ENCODE measurements at places on chromosomes 2 and 18.
A peak's percentile ranks its signal among the peaks of the same experiment; 100 is the strongest.

- no peak for DNase-seq
Measured at GRCh38 chr18:74590671-74591070, 7.0 kb upstream of the ZNF407 start.

GRCh38 chr2:70380621-70381020 lies 78.8 kb upstream of the FAM136A start:
- no peak for DNase-seq

GRCh38 chr18:23885750-23886149 lies 128.8 kb upstream of the TTC39C start:
- DNase-seq: no peak

DNA sequence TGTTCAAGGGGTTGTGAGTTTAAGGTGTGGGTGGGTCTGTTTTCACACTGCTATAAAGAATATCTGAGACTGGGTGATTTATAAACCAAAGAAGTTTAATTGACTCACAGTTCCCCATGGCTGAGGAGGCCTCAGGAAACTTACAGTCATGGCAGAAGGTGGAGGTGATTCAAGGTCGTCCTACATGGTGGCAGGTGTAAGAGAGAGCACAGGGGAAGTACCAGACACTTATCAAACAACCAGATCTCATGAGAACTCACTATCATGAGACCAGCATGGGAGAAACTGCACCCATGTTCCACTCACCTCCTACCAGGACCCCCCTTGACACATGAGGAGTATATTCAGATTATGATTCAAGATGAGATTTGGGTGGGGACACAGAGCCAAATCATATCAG lies 38.0 kb downstream of the RHBDD1 start:
- DNase-seq: no peak

GRCh38 chr2:11941201-11942177 lies 195.1 kb downstream of the LPIN1 start:
- no peak for DNase-seq

- no peak for DNase-seq
Measured at GRCh38 chr2:216727346-216728122, 32.2 kb upstream of the IGFBP5 start.

DNA sequence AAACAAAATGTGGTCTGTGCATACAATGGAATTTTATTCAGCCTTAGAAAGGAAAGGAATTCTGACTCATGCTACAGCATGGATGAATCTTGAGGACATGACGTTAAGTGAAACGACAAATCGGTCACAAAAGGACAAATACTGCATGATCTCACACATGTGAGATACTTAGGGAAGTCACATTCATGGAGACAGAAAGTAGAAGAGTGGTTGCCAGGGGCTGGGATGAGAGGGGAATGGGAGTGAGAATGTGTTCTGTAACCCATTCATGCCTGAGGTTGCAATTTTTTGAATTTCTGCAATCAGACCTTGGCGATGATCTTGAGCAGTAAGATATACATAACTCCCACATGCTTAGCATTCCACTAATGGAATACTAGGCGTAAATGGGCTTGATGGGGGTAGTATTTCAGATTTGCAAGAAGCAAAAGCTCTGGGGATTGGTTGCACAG lies 22.0 kb downstream of the FHL2 start:
- no peak for DNase-seq

DNA sequence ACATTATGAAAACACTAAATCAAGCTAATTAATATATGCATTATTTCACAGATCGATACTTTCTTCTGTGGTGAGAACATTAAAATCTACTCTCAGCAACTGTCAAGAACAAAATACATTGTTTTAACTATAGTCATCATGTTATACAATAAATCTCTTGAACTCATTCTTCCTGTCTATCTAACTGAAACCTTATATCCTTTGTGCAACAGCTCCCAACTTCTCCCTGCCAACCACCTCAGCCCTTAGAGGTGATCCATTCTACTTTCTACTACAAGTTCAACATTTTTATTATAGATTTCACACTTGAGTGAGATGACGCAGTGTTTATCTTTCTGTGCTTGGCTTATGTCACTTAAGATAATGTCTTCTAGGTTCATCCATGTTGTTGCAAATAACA lies 535.2 kb upstream of the CRIM1 start:
- no peak for DNase-seq

DNA sequence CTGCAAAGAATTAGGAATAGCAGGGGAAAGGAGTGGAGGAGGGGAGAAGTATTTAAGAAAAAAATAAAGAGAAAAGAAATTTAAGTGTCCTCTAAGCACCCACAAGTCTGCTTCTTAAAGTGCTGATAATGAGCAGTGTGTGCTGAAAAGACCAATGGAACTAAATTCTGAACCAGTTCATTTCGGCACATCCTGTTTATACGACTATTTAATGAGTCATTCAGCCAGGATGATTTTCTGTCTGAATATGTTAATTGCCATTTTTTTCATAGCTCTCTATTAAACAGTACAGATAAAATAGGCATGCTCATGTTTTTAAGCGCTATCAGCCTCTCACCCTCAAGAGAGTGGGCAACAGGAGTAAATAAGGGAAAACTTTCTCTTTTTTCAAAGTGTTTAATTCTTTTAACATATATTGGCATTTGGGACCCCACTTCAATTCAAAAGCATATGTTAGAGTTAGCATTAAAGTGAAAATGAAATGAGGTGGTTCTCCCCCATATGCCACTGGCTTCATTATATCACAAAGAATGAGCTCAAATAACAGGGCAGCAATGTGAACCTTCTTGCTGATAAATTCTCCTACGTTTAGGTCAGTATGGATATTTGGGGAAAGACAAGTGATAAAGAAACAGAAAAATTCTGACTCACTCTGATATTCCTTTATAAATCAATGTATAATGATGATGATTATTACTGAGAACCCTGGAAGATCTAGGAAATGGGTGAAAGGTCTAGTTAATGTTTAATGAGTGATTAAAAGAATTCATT lies 87.5 kb downstream of the TCF4 start:
- DNase-seq: no peak

DNA sequence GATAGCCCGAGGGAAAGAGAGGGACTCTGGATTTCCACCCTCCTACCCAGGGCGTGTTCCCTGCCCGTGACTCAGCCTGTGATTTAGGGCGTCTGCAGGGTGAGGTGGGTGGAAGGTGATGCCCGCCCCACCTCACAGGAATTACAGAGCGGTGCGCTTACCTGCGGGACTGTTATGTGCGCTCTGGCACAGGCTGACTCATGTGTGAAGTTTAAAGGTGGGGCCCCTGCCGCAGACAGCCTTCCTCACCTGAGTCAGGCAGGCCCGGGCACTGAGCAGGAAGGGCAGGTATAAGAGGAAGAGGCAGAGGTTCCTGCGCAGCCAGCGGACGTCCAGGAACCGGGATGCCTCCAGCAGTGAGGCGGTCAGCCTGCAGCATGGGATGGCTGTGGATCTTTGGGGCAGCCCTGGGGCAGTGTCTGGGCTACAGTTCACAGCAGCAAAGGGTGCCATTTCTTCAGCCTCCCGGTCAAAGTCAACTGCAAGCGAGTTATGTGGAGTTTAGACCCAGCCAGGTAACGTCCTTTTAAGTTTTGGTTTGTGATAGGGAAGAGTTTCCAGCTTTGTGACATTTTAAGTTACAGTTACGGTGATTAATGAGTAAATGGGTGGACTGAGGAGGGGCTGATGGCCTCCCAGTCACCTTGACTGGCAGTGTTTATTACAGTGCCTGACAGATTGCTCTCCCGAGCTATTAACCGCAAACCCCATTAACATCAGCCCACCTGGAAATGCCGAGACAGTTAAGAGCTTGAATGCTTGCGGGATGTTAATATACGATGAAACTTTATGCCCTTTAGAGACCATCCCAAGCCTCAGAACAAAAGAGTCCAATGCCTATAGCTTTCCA lies 141.6 kb upstream of the TTC39C start:
- DNase-seq: peak; percentile 33

DNA sequence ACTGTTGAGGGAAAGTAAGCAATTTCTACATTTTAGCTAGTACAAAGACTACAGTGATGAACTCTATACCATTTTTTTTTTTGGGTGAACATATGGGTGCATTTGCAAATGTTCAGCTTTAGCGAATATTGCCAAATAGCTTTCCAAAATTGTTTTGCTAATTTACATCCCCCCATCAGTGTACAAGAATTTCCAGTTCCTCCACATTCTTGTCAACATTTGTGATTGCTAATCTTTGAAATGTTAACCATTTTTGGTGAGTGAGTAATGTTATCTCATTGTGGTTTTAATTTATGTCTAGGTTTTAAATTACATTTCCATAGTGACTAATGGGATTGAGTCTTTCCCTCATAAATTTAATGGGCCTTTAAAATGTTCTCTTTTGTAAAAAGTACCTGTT lies 16.4 kb upstream of the CNRIP1 start:
- no peak for DNase-seq

DNA sequence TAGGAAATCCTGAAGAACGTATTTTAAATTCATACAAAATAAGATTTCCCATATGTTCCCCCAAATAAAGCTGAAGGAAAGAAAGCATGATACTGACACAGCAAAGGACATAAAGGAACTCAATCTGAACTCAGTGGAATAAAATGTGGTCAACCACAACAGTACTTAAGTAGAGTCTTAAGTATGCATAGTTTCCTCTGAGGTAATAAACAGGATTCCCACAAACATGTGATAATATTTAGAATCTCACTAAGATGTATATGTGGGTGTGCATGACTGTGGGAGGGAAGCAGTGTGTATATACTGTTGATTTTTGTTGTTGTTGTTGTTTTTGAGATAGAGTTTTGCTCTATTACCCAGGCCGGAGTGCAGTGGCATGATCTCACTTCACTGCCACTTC lies 69.3 kb downstream of the NOL10 start:
- DNase-seq: no peak

DNA sequence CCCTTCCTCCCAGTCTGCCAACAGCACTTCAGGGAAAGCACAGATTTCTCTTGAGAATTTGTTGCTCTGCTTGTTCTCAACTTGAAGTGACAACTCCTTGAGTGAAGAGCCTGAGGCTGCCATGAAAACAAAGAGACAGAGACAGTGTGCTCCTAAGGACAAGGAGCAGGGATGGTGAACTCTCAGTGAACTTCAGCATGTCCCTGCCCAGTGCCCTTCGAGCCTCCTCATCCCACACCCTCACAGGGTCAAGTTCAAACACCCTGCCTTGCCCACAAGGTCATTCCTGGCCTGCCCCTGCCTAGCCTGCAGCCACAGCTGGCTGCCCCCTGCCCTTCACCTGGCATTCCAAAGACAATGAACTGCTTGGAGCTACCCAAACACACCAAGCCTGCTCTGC lies 343.5 kb upstream of the KLHL29 start:
- no peak for DNase-seq

DNA sequence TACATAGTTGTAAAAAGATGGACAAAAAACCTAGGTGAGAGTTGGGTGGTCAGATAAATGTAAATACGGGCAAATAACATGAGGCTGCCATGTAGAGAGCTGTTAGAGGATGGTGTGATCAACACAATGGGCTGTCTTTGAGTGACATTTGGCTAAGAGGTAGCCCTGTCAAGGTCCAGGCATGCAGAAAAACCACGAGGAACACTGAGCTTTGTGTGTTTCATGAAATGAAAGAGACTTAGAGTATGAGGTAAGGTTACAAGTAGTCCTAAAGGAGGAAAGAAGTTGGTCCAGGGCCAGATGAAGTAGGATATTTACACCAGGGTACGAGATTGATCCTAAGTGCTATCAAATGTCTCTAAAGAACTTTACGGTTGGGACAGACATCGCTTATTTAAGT lies 160.9 kb downstream of the RDH14 start:
- DNase-seq: no peak

GRCh38 chr18:6950641-6951040 lies 167.0 kb downstream of the LAMA1 start:
- DNase-seq: no peak

- no peak for DNase-seq
Measured at GRCh38 chr2:88128654-88129312, 921 bp upstream of the FABP1 start.

GRCh38 chr2:71857636-71858035 lies 290.0 kb downstream of the CYP26B1 start:
- DNase-seq: no peak

GRCh38 chr18:58604311-58604710 lies 24.6 kb downstream of the ALPK2 start:
- DNase-seq: no peak

DNA sequence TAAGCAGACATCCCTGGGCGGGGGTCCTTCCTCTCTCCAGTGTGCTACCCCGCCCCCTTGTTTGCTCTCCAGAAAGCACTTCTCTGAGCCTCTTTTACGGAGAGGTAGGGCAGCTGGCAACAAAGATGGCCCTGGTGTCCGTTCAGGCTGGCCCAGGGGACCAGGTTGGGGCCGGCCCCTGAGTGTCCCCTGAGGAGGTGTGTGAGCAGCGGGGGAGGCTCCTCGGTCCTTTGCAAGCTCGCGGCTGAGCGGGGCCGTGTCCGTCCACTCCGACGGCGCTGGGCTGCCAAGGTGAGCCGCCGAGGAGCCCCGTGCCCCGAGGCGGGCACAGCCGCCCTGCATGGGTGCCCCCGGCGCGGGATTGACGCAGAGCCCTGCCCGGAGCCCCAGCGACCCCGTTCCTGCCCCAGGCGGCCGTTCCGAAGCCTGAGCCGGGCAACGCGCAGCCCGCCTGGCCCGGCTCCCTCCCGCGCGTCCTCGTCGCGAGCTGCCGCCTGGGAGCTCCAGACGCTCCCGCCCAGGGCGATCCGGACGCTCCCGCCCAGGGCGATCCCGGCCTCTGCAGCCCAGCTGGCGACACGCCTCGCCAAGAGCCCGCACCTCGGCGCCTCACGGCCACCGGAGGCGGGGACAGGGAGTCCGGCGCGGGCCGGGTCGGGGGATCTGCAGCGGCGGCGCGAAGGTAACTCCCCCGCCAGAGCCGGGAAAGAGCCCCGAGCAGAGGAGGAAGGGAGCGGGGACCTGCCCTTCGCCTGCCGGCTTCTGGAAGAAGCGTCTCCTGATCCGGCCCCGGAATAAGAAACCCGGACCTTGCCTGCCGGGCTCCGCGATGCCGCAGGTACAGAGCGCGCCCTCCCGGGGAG lies at the start of gene PROKR1:
Gene PROKR1, plus strand, starts transcription at position 569 of the 863 bp plus-strand sequence. CDS start 2,243 bp downstream, outside the sequence.
- no peak for DNase-seq

DNA sequence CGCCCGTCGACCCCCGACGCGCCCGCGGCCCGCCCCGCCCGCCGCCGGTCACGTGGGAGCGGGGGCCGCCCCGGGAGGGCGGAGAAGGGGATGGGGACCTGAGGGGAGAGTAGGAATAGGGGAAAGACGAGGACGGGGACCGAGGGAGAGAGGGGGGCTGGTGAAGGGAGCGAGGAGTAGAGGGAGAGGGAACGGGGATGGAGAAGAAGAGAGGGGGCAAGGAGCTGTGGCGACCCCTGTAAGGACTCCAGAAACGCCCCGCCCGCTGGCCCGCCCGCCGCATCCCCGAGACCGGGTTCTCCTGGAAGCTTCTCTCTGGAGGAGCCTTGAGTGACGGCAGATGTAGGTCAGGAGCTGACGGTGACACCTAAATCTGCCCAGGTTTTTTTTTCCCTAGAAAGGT lies 615 bp downstream of the ADNP2 start:
- no peak for DNase-seq

- no peak for DNase-seq
Measured at GRCh38 chr2:238401551-238401950, 25.2 kb upstream of the ASB1 start.

DNA sequence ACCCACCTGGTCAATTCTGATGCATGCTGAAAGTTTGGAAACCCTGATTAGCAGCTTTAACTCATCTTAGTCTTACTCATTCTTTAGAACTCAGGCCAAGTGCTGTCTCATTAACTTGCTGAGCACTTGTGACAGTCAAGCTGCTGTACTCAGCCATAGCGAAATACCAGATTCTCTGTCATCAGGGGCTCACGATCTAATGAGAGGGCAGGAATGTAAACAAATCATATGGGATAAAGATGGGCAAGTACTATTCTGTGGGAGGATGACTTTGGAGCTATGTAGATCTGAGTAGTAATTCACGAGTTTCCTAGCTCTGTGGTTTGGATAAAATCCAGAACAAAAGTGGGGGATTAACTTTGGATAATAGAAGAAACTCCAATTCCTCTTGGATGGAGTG lies 376.6 kb downstream of the HRH4 start:
- no peak for DNase-seq

All from activated T-helper 1 cell treated with Interleukin-2 at 50 U/mL for 16 hours (primary cell).